ENCODE measurements at places on chromosomes 16 and 17.
A peak's percentile ranks its signal among the peaks of the same experiment; 100 is the strongest.

- DNase-seq: peak; percentile 31
Observed at GRCh38 chr17:73564843-73565242, 79.4 kb downstream of the SDK2 start.

DNA sequence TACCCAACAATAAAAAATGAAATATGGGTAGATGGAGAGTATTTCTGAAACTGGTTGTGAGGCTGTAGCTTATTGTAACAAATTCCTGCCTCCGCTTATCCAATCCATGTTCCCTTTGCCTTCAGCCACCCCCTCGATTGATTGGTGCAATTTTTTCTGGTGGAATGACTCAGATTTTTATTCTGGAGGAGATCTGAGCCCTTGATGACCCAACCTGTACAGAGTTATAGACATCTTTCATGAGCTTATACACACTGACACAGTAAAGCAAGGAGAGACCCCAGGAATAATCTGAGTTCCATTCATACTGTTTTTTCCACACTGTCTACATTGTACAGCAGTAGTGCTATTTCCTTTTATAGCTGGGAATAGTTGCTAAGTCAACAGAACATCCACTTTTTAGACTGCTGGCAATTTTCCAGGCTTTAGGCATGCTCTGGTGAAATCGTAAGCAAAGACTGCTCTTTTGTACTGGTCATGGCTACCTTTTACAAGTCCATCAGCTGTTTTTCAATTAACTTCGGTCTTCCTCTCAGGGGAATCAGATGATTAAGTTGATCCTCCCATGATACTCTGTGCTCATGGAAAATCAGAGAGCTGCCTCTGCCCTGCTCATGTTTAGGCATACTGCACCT is 30.1 kb downstream of the CCL4 start:
- DNase-seq: no peak

DNA sequence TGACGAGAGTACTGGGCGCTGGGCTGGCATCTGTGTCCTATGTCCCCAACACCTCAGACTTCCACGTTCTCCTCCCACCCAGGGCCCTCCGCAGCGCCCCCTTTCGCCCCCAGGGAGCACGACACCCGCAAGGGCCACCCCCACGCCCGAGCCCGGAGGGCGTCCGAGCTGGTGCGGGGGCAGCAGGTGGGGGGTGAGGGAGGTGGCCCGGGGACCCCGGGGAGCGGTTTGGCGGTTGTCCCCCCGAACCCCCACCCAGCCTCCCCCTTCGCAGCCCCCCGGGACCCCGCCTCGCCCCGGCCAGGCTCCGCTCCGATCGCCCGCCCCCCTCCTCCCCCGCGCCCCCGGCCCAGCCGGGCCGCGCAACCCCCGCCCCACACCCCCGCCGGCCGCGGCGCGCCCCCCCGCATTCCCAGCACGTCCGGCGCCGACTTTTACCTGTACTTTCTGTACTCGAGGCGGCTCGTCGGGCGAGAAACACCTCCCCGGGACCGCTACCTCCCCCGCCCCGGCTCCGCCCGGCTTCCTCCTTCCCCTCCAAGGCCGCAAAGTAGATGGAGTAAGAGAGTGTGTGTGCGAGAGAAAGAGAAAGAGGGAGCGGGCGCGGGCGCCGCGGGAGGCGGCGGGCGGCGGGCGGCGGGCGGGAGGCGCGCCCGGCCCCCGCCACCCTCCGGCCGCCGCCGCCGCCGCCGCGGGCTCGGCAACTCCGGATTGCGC is 901 bp downstream of the CDYL2 start:
- DNase-seq: peak; percentile 71

- no peak for DNase-seq
Observed at GRCh38 chr17:6908807-6909206, 77.3 kb upstream of the TEKT1 start.
